ENCODE measurements at places on chromosomes 6 and 20. TPM values are rescaled to one million over a fixed set of nuclear protein-coding genes. Genes with fewer than 3 reads are reported as not detected.

The CNKSR3 gene
- 0.05 TPM for total RNA-seq

The MLIP gene
- total RNA-seq = not detected

The PHACTR3 gene
- not detected for total RNA-seq

The GNAS-AS1 gene
- 1.1 TPM for total RNA-seq

The TOX2 gene
- total RNA-seq = 2.1 TPM

The SIRPD gene
- total RNA-seq = 0.25 TPM

The PSORS1C1 gene
- not detected for total RNA-seq

The ABCC10 gene
- total RNA-seq = 84.9 TPM

The CTCFL gene
- 0.15 TPM for total RNA-seq

The KIAA0408 gene
- 3.5 TPM for total RNA-seq

The ALDH8A1 gene
- total RNA-seq = 2.3 TPM

The LSM14B gene
- total RNA-seq = 55.5 TPM

The LAMA2 gene
- total RNA-seq = 0.30 TPM

The POU5F1 gene
- not detected for total RNA-seq

The REM1 gene
- not detected for total RNA-seq

The KIF25 gene
- not detected for total RNA-seq

The GSTA5 gene
- not detected for total RNA-seq

The RBPJL gene
- total RNA-seq = 0.29 TPM

The EYS gene
- total RNA-seq = not detected

The LIME1 gene
- 248 TPM for total RNA-seq

The GHRH gene
- total RNA-seq = not detected

The RIPPLY2 gene
- total RNA-seq = not detected

The SLC22A7 gene
- not detected for total RNA-seq

The HDGFL1 gene
- total RNA-seq = not detected

The PLTP gene
- 1.7 TPM for total RNA-seq

The DEFB116 gene
- not detected for total RNA-seq

The EXOC2 gene
- 30.8 TPM for total RNA-seq

The MEI4 gene
- not detected for total RNA-seq

The CLVS2 gene
- total RNA-seq = not detected

The NR2E1 gene
- total RNA-seq = not detected

The GRM1 gene
- total RNA-seq = not detected

The POPDC3 gene
- total RNA-seq = not detected

The BPIFA1 gene
- not detected for total RNA-seq

The TTBK1 gene
- total RNA-seq = 0.07 TPM

The ZNF391 gene
- total RNA-seq = 2.9 TPM

The KDM1B gene
- total RNA-seq = 9.0 TPM

The ADGB gene
- not detected for total RNA-seq

The CPXM1 gene
- total RNA-seq = 0.90 TPM

The FAM210B gene
- 22.6 TPM for total RNA-seq

The NEURL2 gene
- 3.1 TPM for total RNA-seq

The ZNF217 gene
- 57.6 TPM for total RNA-seq

The HTR1E gene
- not detected for total RNA-seq

The SMLR1 gene
- not detected for total RNA-seq

The ALDH5A1 gene
- total RNA-seq = 14.7 TPM

The ZNF337 gene
- total RNA-seq = 26.6 TPM

The MAN1A1 gene
- 12.3 TPM for total RNA-seq

The SLC17A5 gene
- 9.6 TPM for total RNA-seq
